AG09319 (cell line): ENCODE measurements at places on chromosomes 2 and 18.
A peak's percentile ranks its signal among the peaks of the same experiment; 100 is the strongest.

DNA sequence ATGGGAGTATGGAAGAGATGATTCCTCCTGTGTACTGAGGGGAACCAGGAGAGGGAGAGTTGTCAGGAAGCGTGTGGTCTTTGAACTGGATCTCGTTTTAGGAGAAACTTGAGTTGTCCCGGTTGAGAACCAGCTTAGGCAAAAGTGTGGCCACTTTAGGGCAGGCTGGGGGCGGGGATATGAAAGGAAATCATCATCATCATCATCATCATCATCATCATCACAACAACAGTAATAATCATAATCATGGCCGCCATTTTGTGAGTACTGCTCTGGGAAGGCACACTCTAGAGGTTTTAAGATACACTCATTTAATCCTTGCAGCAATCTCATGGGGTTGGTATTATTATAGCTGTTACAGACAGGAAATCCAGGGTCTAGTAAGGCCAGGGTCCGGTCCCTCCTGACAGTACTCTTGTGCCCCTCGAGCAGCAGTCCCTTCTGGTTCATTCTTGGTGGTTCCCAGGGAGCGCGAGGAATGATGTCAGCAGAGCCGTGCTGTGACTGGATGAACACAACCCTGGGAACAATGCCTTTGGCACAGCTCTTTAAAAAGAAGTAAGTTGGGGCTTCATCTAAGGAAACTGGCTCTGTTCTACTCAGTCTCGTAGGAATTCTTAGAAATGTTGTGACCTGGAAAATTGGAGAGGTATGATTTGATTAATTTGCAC, 33.8 kb downstream of the PARD3B start:
- DNase-seq, result no peak

GRCh38 chr2:46195819-46196218, 101.4 kb upstream of the EPAS1 start:
- no peak for DNase-seq

GRCh38 chr18:11795916-11796315, 55.3 kb upstream of the CHMP1B start:
- no peak for DNase-seq

DNA sequence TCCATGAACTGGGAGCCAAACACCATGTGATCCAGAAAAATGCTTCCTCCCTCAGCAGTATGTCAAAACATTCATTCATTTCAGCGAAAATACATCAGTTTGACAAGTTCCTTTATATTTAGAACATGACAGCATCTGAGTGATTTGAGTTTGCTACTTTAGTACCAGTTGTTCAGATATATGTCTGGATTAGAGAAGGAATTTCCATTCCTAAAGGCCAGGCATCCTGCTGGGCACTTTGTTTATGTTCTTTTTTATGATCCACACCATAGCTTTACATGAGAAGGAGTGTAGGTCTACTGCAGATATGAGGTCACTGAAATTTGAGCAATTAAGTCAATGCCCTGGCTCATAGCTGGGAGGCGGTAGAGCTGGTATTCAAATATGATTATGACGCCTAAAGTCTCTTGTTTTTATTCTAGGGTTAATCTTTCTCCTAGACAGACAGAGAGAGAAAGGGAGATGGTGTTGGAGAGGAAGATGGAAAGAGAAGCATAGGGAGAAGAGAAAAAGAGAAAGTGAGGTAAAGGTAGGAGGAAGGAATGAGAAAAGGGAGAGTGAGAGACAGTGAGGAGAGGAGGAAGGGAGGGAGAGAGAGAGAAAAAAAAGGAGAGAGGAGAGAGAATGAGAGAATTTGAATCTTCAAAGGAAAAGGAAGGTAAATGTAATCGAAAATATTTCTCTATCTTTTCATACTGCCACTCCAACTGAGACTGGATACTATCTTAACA, 839.5 kb upstream of the FANCL start:
- no peak for DNase-seq

GRCh38 chr2:79071078-79071477, 16.7 kb downstream of the REG1B start:
- DNase-seq, result no peak

- DNase-seq, result no peak
These were observed 173.2 kb upstream of the COPS8 start for GRCh38 chr2:236912326-236913120.

DNA sequence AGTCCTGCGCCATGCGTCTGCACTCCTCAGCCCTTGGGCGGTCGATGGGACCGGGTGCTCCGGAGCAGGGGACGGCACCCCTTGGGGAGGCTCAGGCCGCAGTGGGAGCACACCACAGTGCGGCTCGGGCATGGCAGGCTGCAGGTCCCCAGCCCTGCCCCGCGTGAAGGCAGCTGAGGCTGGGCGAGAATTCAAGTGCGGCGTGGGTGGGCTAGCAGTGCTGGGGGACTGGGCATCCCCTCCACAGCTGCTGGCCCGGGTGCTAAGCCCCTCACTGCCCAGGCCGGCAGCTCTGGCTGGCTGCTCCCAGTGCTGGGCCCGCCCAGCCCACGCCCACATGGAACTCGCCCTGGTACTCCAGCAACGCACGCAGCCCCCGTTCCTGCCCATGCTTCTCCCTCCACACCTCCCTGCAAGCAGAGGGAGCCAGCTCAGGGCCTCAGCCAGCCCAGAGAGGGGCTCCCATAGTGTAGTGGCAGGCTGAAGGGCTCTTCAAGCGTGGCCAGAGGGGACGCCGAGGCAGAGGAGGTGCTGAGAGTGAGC, 198.3 kb upstream of the CNTNAP5 start:
- DNase-seq, result no peak

GRCh38 chr2:26757873-26758789, 6.0 kb upstream of the SLC35F6 start:
- DNase-seq, result peak; percentile 97

DNA sequence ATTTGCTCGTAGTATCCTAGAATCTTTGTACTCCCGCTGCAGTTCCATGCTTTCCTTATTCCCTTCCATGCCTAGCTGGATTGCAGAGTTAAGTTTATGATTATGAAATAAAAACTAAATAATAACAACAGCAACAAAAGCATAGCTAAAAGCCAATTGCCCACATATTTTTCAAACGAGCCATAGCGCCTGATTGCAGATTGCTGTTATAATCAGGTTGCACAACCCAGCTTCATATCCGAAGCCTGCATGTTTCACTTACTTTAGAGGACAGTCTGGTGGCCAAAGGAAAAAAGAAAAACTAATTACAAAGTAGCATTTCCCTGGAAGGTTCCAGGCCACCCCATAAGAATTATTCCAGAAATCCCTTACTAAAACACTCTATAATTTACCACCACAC, 31.9 kb upstream of the PNO1 start:
- DNase-seq, result peak; percentile 24

GRCh38 chr2:107808959-107809358, 17.7 kb upstream of the RGPD4 start:
- no peak for DNase-seq

DNA sequence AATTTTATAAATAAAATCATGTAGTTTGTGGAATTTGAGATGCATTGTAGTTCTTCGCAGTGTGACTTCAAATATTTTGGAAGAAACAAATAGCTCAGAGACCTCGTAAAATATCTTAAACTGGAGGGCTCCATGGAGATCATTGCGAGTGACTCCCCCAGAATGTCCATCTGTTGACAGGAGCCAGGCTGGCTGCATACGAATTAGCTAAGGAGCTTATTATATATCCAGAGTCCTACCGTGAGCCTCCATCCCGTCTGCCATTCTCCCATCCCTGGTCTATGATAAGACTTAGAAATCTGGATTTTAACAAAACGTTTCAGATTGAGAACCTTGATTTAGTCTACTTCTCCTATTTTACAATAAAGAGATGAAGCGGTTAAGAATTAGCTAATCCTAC, 80.2 kb downstream of the MSH2 start:
- DNase-seq, result no peak

DNA sequence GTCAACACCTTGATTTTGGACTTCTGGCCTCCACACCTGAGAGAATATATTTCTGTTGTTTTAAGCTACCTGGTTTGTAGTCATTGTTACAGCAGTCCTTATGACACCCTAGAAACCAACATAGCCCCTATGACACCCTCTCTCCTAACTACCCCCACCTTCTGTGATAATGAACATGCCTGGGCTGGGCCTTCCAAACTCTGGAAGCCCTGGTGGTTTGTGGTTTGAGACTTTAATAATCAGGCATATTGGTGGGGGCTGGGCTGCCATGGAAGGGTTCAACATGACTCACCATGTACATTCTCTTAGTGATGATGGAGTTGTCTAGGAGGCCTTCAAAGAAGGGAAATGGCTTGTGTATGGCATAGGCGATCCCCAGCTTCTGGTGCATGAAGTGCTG, 3.3 kb downstream of the SP110 start:
- no peak for DNase-seq

DNA sequence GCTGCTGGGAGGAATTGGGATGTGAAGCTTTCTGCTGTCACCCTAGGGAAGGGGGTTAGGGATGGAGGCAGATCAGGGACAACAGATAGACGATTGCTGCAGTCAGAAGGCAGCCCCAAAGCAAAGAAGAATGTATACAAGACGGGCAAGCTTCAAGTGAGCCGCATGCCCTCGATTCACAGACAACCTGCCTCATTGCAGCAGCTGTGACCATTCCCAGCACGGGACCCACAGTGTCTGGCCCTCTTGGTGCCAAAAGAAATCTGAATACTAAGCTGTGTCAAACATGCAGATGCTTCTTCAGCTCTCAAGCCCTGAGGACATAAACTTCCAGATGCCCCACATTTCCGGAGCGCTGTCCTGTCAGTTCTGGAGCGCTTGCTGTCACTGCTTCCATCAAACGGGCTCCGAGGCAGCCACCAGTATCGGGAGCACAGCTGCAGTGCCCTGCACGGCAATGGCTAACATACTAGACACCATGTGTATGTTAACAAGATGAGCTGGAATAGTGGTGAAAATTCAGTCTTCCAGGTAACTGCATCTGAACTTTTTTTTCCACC, 33.8 kb downstream of the PRELID3A start:
- no peak for DNase-seq
